Activated CD4-positive, alpha-beta T cell treated with anti-CD3 and anti-CD28 coated beads, Interleukin-2, amount 10 ng/mL, durations not matched to agents 7 days and 5 days (primary cell): ENCODE measurements at places on chromosomes 12 and 14.

DNA sequence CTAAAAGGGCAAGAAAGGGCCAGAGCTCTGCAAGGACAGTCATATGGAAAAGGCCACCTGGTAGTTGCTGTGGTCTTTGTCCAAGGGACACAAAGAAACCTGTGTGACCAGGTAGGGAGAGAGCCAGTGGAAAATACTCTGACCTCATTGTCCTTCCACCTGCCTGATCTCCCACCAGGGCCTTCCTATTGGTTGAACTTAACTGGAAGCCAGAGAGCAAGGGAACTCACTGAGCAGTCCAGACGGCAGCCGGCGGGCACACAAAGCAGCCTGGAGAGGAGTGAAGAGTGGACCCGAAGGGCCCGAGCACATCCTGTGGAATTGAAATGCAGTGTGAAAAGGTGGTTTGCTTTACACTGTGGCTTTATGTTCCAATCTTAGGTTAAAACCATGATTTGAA, 120.7 kb downstream of the SLC25A21 start:
- DNase-seq: no peak

GRCh38 chr12:91127751-91128150, 16.5 kb upstream of the LUM start:
- DNase-seq: no peak

DNA sequence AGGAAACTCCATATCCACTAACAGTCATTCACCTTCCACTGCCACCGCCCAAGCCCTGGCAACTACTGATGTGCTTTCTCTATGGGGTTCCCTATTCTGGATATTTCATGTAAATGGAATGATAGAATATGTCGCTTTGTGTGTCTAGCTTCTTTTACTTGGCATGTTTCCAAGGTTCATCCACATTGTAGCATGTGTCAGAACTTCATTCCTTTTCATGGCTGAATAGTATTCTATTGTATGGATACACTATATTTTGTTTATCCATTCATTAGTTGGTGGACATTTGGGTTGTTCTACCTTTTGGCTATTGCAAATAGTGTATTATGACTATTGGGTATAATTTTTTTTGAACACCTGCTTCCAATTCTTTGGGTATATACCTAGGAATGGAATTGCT, 8.6 kb downstream of the POU6F1 start:
- DNase-seq: no peak

DNA sequence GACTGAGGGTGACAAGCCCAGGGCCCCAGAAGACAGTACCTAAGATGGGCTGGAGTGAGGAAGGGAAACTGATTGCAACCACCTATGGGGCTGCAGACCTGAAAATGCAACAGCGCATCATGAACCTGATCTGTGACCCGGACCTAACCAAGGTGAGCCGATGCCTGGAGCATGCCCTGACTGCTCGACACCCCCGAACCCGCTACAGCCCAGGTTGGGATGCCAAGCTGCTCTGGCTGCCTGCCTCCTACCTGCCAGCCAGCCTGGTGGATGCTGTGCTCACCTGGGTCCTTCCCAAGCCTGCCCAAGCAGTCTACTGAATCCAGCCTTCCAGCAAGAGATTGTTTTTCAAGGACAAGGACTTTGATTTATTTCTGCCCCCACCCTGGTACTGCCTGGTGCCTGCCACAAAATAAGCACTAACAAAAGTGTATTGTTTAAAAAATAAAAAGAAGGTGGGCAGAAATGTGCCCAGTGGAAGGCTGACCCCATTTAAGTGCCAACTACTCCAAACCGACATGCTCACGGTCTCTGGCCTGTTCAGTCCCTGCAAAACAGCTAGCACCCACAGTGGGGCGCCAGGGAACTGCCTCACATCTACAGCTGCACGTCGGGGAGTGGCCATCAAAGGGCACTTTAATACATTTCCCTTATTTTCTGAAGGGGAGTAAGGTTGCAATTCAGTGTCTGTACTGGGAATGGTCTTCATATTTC, 4.2 kb downstream of the RDH5 start:
- peak; percentile 77 for DNase-seq

DNA sequence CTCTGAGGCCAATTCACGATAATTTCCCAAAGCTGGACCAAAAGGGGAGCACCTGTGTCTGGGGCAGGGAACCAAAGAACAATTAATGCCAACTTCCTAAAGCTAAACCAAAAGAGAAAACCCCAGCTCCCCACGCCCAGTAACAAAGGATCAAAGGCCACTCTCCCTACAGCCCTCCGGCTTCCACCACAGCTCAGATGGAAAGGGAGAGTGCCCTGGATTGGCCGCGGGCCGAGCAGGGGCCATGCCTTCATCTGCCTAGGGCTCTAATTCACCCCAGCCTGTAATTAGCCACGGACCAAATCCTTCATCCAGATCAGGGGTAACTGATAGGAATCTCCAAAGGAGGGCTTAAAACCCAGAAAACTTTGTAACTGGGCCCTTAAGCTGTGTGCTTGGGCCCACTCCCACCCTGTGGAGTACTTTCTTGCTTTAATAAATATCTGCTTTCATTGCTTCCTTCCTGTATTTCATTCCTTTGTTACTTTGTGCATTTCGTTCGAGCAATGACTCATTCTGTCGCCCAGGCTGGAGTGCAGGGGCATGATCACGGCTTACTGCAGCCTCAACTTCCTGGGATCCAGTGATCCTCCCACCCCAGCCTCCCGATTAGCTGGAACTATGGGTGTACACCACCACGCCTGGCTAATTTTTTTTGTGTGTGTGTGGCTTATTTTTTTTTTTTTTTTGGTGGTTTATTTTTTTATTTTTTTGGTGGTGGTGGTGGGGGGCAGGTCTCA, 65.5 kb upstream of the PPP4R3A start:
- no peak for DNase-seq
